ENCODE measurements at places on chromosomes 13 and 19. TPM values are rescaled to one million over a fixed set of nuclear protein-coding genes. Genes with fewer than 3 reads are reported as not detected.

Gene ZNF71
- polyA plus RNA-seq: 3.5 TPM

Gene GRK1
- not detected for polyA plus RNA-seq

Gene TUBGCP3
- polyA plus RNA-seq: 9.1 TPM

Gene FCHO1
- 0.52 TPM for polyA plus RNA-seq

Gene ABHD13
- 4.9 TPM for polyA plus RNA-seq

Gene C1QTNF9B
- polyA plus RNA-seq: not detected

Gene TEX26
- not detected for polyA plus RNA-seq

Gene SYMPK
- 61.5 TPM for polyA plus RNA-seq

Gene ERICH4
- 23.1 TPM for polyA plus RNA-seq

Gene THSD8
- polyA plus RNA-seq: 10.0 TPM

Gene HSD17B14
- polyA plus RNA-seq: 141 TPM

Gene ZNF835
- 1.7 TPM for polyA plus RNA-seq

Gene MIA
- polyA plus RNA-seq: not detected

Gene FPR1
- polyA plus RNA-seq: 2.2 TPM

Gene KDM4B
- polyA plus RNA-seq: 6.6 TPM

Gene FCAR
- not detected for polyA plus RNA-seq

Gene SOX1
- not detected for polyA plus RNA-seq

Gene PTH2
- not detected for polyA plus RNA-seq

Gene KLK8
- polyA plus RNA-seq: 1.3 TPM

Gene ZNF865
- polyA plus RNA-seq: 5.8 TPM

Gene IZUMO2
- polyA plus RNA-seq: not detected

Gene SELENOV
- polyA plus RNA-seq: not detected

Gene PVR
- 20.7 TPM for polyA plus RNA-seq

Gene TEKTIP1
- 1.2 TPM for polyA plus RNA-seq

Gene HAUS5
- 6.8 TPM for polyA plus RNA-seq

Gene TMC4
- polyA plus RNA-seq: 64.6 TPM

Gene PSG7
- not detected for polyA plus RNA-seq

All from kidney (tissue), 22 donors.